ENCODE measurements at places on chromosomes 5 and 9.

DNA sequence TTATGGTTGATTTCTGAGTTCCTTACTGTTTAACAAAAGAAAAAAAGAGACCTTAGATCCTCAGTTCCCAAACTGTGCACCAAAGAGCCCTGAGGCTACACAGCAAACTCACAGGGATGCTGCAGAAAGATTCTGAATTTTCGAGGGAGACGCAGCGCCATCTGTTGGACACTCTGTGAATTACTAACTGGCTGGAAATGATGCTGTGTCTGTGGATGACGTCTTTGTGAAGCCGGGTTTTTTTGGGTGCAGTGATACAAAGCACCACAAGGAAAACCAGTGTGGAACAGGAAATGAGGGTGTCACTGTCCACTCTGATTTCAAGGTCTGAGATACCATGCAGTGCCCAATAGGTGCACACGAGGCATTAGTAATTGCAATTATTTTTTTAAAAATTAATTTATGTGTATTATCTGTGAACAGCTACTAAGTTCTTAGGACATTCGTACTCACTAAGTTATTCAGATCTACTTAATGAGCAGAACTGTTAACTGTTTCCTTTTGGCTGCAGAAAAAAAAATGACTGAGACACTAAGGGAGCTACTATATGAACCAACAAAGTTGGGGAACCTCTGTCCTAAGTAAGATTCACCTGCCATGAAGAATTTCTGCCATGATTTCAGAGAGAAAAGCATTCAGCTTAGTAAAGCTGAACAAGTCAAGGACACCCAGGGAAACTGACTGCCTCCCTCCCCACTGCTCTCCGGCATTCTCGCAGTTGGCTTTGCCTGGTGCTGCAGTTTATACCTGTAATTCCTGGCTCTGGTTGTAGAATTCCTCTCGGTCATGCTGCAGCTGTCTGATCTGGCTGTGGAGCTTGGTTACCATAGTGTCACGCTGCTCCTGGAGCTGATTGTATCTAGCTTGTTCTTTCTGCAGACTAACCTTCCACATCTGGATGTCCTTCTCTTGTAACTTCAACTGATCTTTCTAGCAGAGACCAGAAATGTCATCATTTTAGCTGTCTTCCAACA, 23.4 kb downstream of the SPACA9 start:
- no peak for DNase-seq

DNA sequence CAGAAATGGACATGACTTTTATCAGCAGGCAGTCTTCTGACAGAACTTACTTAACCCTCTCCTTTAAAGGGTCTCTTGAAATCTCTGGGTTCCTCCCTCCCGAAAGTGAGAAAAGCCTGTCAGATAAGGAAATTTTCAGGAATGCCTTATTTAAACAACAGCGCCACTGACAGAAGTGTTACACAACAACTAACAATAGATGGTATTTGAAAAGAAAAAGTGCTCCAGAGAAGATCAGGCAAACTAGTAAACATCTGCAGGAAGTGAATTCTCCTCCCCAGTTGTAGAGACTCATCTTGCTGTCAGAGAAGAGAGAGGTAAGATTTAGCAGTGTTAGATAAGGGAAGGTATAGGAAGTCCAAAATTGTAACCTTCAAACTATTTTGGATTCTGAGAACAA, 107.2 kb upstream of the NFIL3 start:
- DNase-seq = no peak

- no peak for DNase-seq
Observed at GRCh38 chr5:74051076-74051475, 425.1 kb downstream of the ARHGEF28 start.

DNA sequence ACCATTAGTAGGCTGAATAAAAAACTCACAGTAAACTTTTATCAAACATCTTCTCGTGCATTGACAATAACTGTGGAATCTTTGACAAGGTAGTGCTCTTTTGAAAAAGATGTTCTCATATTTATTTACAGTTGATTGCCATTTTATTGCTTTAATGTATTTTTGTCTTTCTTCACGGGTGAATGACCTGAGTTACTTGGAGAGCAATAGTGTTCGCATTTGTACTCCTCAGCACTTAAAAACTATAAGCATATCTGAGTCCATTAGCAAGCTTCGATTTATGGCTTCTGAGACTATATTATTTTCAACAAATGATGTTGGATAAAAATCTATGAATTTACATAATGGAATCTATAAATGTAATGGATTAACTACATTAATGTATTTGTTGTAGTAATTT, 1012.3 kb downstream of the CDH9 start:
- DNase-seq = no peak

GRCh38 chr5:126982926-126983873, 47.2 kb downstream of the MARCHF3 start:
- no peak for DNase-seq

- DNase-seq = no peak
Observed at GRCh38 chr9:30575691-30576090, 1808.8 kb upstream of the ACO1 start.

GRCh38 chr9:112819635-112820496, 69.3 kb downstream of the SNX30 start:
- peak; percentile 40 for DNase-seq

- DNase-seq = no peak
Observed at GRCh38 chr5:180799194-180799593, 3.4 kb downstream of the MGAT1 start.

DNA sequence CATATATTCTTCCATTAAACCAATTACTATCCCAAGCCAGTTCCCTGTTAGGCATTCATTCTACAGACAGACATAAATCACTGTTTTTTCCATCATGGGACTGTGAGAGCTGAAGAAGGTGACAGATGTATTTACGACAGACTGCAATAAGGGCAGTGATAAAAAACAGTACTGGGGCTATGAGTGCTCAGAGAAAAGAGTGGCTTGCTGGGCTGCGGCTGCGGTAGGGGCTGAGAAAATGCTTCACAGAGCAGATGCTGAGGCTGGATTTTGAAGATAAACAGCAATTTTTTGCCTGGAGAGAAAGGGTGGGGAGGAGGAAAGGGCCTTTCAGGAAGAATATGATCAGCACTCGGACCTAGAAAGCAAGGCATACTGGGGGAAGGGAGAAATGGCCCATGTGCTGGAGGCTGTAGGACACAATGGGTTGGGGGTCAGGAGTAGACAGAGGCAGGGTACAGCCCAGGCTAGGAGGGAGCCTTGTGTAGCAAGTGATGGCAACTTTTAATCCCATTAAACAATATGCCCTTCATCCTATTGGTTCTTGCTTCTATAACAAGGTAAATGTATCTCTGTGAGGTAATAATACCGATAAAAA, 279.3 kb downstream of the ASTN2 start:
- DNase-seq = no peak

DNA sequence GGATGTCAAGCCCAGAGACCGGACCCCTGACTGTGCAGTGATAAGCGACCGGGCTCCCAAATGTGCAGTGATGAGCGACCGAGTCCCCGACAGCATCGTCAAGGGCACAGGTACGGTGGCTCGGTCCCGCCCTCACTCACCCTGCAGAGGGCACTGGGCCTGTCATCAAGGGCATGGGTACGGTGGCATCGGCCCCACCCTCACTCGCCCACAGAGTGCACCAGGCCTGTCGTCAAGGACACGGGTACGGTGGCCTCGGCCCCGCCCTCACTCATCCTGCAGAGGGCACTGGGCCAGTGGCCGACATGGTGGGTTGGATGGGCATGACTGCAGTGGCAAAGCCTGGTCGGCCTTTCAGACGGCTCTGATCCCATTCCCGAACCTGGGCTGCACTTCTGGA, 9.7 kb upstream of the LRRC14B start:
- DNase-seq = no peak

DNA sequence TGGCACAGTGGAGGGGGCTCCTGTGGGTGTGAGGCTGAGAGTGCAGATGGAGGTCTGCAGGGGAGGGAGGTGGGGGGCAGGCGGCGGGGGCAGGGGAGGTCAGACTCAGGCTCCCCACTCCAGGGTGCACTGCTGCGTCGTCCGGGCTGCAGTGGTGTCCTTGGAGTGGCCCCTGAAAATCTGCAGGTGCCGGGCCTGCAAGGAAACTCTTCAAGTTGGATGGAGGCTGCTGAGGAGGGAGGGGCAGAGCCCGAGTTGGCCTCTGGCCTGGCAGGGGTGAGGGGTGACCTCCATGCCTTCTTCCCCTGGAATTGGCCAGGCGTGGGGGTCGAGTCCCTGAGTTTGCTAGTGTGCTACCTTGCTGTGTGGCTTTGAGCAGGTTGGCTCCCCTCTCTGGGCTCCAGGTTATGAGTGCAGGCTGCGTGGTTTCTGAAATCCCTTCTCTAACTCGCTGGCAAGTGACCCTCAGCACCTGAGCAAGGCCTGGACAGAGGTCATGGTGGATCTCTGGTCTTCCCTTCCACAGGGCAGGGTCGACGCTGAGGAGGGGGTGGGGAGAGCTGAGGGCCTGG, 888 bp downstream of the ADAMTSL2 start:
- no peak for DNase-seq

DNA sequence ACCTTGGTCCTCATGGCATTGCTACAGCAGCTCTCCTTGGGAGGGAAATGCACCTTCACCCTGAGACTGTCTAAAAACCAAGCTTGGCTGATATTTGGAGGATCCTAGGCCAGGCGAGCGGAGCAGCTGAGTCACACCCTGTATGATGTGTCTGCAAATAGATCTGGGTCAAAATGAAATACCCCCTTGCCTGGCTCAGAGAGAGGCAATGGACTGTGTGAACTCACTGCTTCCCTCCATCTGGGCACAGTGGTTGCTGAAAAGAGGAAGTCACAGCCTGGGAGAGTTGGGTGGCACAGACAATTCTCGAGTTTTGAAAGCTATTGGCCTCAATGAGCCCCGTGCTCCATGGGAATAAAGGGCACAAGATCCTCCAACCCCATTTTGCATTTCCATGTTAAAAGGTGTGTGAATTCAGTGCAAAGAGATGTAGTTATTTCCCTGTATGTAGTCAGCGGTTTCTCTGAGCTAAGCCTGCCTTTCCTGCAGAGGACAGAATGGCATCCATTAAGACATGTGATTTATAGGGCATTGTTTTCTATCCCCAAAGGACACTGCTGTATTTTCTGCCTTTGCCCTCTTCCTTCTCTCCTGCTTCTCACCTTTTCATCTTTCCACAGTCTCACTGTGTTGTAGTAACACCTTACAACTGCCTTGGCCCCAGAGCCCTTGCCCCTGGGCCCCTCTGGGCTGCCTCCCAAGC, 177.2 kb downstream of the GADD45G start:
- DNase-seq = no peak

DNA sequence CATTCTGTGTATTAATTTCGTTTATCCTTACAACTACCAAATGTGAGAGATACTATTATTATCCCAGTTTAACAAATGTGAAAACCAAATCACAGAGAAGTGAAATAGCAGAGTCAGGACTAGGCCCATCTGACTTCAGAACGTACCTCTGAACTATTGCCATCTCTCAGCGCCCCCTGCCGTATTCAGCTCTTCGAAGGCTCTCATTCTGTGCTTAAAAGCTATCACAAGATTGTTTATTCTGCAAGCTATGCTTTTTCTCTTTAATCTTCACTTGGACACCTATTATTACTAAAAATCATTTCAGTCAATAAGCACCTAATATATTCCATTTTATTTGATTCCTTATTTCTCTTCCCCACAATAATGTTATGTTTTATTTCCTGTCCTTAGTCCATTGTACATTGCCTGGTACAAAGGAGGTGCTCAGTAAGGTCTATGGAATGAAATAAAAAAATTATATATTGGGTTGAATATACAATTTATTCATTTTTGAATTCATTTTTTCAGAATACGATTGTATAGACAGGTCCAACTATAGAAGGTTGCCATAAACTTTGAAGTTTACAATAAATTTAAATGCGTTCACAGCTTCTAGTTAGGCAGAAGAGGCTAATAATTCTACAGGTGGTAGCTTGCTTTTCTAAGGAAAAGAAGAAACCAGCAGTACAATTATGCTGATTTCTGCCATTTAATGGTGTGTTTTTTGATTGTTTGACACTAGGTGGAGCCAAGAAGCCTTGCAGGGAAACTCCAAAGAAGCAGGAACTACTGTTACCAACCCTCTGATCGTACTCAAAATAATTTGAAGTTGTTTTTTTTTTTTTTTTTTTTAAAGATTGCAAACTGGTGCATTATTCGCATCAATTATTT, 202.2 kb upstream of the DMRTA1 start:
- no peak for DNase-seq

- no peak for DNase-seq
Observed at GRCh38 chr9:32431940-32432555, 47.6 kb downstream of the ACO1 start.

DNA sequence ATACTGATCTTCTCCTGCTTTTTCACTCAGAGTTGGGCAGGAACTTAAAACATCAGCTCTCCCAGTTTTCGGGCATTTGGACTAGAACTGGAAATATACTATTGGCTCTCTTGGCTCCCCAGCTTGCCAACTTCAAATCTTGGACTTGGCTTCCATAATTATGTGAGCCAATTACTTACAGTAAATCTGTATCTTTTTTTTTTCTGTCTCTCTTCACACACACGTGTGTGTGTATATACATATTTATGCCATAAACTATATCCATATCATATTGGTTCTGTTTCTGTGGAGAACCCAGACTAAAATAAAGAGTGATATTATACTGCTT, 379.6 kb upstream of the PRR16 start:
- no peak for DNase-seq

GRCh38 chr9:75121914-75122558, 33.7 kb downstream of the OSTF1 start:
- no peak for DNase-seq

DNA sequence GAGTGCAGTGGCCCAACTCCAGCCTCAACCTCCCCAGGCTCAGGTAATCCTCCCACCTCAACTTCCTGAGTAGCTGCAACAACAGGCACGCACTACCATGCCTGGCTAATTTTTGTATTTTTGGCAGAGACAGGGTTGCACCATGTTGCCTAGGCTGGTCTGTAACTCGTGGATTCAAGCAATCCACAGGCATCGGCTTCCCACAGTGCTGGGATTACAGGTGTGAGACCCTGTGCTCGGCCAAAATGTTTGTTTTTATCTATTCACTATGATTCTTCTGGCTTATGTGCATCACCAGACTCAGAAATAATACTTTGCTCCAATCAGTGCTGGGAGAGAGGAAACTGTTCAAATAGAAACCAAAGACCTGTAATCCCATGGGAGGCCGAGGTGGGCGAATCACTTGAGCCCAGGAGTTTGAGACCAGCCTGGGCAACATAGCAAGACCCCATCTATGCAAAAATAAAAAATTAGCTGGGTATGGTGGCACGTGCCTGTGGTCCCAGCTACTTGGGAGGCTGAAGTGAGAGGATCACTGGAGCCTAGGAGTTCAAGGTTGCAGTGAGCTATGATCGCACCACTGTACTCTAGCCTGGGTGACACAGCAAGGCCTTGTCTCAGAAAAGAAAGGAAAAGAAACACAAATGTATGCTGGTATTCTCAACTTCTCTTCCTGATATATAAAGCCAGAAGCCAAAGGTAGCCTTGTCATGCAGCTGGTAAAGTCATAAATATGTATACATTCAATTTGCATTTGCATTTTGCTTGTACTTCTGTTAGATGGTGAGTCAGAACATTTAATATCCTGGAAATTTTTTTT, 4.5 kb downstream of the PIP5K1B start:
- DNase-seq = no peak

- no peak for DNase-seq
Observed at GRCh38 chr5:9182899-9183695, 362.8 kb downstream of the SEMA5A start.

GRCh38 chr9:88266416-88266815, 121.8 kb upstream of the SPIN1 start:
- DNase-seq = no peak

All from iPS DF 19.7 (cell line).